ENCODE measurements at places on chromosomes 16 and 17.

DNA sequence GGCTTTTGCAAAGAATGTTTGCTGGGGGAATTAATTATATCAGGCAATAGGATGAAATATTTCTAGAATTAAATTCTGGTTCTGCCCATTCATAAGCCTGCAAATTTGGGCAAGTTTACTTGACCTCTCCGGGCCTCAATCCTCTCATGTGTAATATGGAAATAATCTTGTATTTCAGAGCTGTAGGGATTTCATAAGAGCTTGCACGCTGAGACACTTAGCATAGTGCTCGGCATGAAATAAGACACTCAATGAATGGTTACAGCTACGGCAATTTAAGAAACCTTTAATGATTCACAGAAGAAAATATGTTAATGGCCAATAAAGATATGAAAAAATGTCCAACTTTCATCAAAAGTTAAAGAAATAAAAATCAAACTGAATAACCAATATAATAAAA lies 40.6 kb upstream of the PITPNM3 start:
- DNase-seq = no peak

GRCh38 chr17:16418685-16419068 lies 3.3 kb downstream of the TRPV2 start:
- no peak for DNase-seq

DNA sequence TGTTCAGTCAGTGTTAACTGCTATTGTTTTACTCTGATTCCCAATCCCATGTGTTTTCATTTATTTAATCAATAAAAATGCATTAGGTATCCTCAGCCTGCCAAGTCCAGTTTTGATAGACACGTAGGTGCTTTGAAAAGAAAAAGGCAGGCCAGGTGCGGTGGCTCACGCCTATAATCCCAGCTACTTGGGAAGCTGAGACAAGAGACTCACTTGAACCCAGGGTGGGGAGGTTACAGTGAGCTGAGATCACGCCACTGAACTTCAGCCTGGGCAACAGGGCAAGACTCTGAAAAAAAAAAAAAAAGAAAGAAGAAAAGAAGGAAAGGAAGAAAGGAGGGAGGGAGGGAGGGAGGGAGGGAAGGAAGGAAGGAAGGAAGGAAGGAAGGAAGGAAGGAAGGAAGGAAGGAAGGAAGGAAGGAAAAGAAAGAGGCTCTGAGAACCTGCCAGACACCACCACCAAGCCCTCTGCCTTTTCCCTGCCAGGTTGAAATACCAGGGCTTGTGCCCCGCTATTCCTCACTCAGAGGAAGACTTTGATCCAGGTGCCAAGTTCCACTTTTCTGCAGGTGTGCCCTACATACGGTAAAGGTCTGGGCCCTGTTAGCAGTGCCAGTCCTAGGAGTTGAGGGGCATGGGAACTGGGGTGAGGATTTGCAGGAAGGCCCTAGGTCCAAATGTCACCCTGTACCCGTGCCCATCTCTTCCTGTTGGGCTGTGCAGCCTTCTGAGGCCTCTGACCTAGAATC lies 10.1 kb upstream of the KCNH6 start:
- no peak for DNase-seq

- no peak for DNase-seq
Observed at GRCh38 chr17:57999010-57999495, 8.0 kb downstream of the SRSF1 start.

DNA sequence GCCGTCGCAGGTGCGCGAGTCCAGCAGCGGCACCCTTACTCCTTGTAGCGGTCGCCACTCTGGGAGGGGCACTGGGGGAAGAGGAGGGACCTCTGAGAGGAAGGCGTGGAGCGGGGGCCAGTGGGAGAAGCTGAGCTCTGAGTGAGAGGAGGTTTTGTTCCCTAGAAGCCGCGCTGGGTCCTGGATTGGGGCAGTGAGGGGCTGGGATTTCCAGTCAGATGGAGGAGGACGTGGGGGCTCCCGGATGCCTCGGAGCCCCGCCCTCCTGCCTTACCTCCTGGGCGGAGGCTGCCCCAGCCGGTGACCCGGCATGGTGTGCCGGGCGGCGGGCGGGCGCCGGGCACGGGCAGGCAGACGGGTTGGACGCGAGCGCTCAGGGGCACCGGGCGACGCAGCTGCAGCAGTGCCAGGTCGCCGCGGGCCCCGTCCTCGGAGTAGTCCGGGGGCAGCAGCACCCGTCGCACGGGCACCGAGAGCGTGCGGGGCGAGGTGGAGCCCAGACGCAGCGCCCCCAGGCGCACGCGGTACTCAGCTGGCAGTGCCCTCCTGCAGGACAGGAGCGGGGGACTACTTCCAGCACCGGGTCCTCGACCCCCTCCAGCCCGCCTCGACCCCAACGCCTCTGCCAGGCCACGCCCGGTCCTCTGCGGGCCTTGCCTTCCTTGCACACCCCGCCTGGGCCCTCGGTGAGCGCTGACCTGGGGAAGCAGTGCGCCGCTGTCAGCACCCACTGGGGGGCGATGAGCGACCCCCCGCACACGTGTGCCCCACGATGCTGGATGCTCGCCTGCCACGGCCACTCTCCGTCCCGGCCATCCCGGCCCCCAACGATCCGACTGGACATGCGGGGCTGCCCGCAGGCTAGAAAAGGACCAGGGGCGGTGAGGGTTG lies 2.0 kb downstream of the PRSS33 start:
- DNase-seq = peak; percentile 52

DNA sequence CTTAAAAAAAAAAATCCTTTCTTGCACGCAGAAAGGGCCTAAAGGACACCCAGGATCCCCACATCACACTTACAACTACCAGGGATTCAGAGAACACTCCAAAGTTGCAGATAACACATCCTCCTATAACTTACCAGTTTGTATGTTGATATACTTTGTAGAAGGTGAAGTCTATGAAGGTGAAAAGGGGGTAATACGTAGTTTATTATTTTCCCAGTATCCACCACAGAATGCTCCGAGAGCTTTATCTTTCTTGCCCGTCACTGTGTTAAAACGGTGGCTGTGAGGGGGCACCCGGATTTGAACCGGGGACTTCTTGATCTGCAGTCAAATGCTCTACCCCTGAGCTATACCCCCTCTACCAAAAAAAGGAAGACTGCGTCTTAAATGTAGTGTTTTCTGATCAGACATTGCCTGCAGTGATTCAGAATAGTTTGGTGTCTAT lies 7.9 kb upstream of the RPL23 start:
- DNase-seq = no peak

DNA sequence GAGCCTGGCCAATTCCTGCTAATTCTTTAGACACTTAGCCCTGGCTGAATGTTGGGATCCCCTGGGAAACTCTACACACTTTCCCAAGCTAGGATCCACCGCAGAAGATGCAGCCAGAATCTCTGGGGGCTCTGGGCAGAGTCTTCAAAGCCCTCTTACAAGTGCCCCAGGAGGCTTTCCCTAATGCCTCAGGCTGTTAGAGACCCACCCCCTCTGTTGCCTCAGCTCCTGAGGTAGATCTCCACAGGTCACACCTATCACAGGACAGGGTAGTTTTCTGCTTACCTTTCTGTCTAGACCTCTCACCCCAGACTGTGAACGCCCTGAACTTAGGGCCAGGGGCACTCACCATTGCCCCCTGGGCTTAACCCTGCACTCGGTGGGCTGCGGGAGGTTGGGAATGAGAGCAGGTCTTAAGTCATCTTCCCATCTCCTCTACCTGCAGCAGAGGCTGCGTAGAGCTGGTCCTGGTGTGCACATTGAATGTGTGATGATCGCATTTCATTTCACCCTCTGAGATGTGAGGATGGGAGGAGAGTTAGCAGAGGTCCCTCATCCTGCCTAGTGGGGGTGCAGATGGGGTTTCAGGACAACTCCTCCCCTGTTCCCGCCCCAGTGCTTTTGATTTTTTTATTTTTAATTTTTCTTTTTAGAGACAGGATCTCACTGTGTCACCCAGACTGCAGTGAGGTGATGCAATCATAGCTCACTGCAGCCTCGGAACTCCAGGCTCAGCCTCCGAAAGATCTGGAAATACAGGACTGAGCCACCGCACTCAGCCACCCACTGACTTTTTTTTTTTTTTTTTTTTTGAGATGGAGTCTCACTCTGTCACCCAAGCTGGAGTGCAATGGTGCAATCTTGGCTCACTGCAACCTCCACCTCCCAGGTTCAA lies 89.0 kb upstream of the LHX1 start:
- DNase-seq = no peak
